IMR-90 (cell line): ENCODE measurements at places on chromosomes 5 and 9.
A peak's percentile ranks its signal among the peaks of the same experiment; 100 is the strongest.

DNA sequence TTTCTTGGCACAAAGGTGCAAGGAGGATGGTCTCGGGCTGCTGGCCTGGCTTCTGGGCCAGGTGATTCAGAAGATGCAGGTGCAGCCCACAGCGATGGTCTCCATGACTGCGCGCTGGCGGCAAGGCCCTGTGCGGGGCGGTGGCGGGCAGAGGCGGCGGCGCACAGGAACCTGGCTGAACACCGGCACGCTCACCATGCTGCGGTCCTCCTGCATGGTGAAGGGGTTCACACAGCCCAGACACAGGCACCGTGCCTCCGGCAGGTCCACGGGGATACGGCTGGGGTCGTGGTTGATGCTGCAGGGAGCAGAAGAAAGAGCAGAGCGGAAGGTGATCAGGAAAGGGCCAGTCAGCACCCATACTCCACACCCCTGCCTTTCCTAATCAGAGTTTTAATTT, 4.8 kb downstream of the IL17B start:
- no peak for DNase-seq

DNA sequence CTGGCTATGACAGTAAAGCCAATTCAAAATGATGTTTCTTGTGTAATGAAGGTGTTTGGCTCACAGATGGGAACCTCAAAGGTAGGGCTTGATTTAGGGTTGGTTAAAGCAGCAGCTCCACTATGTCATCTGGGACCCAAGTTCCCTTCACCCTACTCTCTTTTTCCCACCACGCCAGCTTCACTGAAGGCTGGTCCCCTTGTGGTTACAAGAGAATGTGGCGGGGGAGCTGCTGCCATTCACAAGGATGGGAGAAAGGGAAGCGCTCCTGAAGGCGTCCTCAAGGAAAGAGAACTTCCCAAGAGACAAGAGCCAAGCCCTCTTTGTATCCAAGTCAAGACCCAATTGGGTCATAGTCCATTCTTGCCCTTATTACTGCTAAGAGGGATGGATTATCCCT, 72.7 kb downstream of the NTRK2 start:
- no peak for DNase-seq

DNA sequence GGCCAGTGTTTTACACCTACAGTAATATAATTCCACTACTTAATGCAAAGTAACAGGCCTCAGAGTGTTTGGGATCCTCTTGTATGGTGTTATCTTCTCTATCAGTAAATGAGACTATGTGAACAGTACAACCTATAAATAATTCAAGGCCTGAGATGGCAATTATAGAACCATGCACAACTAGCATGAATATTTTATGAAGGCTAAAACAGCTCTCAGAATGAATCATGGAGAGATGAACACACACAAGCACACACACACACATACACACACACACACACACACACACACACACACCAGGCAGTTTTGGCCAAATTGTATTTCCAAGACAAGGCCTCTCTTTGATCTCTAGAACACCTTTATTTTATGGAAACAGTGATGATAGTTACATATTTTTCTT, 224.9 kb downstream of the EBF1 start:
- no peak for DNase-seq

DNA sequence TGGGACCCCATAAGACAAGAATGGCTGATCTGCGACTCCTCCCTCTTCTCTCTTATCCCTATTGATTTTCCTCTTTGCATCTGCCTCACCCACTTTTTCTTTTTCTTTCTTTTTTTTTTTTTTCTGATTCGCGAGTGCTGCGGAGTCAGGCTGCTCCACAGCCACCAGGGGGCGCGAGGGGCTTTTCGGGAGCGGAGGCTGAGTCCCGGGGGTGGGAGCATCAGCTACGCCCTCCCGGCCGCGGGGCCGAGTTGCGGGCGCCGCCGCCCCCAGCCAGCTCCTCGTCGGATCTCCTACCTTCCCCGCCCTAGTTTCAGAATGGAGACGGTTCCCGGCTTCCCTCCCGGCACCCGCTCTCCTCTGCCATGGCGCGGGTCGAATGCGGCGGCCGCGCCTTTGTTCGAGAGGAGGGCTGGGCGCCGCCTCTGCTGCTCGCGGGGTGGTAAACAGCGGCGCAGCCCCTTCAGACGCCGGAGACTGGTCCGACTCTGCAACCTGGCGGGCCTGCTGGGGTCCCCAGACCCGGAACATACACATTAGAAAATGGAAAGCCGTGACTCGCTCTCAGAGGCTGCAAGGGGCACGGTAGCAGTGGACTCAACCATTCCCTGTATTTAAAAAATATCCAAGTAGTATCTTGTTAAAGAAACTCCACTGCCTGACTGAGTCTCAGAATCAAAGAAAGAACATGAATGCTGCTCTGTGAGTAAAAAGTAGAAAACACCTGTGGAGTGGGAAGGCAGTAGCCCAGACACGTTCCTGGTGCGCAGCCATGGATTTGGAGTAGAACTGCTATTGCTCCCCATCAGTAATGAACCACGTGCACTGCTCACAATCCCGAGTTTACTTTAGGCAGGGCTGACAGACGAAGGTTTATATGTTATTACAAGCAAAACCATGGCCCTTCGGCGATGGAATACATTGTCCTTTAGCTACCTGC, 55.7 kb downstream of the DPYSL3 start:
- DNase-seq, result peak; percentile 85

DNA sequence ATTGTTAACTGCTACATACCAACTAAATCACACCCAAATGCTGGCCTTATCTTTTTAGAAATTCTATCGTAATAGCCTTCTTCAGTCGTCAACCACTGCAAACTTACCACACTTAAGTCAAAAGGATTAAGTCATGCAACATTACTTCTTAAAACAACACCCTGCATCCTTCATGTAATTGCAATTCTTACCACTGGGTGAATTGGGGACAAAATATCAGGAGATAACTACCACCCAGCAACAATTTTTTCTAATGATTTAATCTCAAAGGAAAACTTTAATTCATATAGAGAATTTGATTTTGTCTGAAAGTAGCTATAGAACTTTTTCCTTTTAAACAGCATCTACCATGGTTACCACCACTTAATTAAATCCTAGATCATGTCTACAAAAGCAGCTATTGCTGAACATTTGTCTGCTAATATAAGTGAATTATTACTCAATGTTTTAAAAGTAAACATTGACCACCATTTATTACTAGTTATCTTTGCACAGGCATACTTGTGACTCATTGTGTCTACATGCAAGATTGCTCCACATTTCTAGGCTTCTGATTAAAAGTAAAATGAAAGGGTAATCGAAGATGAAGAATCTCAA, 10.5 kb downstream of the MLLT3 start:
- DNase-seq, result peak; percentile 84

- DNase-seq, result no peak
These were observed 6.2 kb downstream of the SEMA4D start for GRCh38 chr9:89491694-89492093.

GRCh38 chr9:102461156-102461819, 533.8 kb upstream of the CYLC2 start:
- no peak for DNase-seq

DNA sequence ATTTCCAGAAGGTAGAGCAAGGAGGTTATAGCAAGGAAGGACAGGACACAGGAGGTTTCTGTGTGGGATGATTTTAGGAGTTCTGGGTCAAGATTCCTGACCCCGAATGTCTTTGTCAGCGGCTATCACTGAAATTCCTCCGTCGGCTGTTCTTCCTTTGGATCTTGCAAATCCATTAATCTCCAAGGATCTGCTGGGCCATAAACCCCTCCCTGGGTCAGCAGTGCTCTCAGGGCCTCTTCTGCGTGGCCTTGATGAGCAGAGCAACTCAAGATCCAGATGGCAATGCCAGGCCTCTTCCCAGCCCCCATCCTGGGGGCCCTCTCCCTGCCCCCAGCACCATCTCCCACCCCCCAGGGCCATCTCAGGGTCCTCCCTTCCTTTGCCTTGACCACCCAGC, 16.3 kb upstream of the COL27A1 start:
- DNase-seq, result no peak
